ENCODE measurements at places on chromosomes 1 and 21. TPM values are rescaled to one million over a fixed set of nuclear protein-coding genes. Genes with fewer than 3 reads are reported as not detected.

GRCh38 chr21:29091033-29091432 lies 17.6 kb upstream of the CCT8 start:
- DNase-seq = no peak

- DNase-seq = no peak
Measured at GRCh38 chr1:182215764-182216163, 154.3 kb upstream of the ZNF648 start.

DNA sequence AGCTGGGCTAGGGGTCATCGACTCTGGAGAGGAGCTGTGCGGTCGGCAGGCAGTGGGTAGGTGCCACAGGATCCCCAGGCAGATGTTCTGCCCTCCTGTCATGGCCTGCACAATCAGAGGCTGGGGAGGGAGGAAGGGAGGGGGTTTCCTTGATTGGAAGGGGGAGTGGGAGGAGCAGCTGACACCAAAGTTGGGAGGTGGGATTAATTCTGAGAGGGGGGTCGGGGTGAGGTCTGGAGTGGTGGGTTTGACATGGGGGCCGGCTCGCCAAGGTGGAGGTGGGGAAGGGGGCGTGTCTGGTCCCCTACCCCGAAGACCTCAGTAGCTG lies 651 bp upstream of the HPCA start:
- no peak for DNase-seq

- no peak for DNase-seq
Measured at GRCh38 chr21:45470087-45470515, 65.1 kb downstream of the COL18A1 start.

DNA sequence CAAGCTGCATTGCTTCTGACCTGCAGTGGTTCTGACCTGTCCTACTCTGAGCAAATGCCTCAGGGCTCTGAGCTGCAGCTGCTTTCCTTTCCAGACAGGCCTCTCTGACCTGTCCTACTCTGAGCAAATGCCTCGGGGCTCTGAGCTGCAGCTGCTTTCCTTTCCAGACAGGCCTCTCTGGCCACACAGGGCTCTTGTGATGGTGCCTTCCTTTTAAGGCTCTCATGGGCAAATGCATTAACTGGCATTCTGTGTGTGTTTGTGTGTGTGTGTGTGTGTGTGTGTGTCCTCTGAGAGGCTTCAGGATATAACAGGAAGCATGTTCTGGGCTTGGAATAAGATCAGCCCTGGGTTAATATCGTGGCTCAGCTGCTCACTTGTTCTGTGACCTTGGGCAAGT lies 131.3 kb downstream of the NTPCR start:
- no peak for DNase-seq

DNA sequence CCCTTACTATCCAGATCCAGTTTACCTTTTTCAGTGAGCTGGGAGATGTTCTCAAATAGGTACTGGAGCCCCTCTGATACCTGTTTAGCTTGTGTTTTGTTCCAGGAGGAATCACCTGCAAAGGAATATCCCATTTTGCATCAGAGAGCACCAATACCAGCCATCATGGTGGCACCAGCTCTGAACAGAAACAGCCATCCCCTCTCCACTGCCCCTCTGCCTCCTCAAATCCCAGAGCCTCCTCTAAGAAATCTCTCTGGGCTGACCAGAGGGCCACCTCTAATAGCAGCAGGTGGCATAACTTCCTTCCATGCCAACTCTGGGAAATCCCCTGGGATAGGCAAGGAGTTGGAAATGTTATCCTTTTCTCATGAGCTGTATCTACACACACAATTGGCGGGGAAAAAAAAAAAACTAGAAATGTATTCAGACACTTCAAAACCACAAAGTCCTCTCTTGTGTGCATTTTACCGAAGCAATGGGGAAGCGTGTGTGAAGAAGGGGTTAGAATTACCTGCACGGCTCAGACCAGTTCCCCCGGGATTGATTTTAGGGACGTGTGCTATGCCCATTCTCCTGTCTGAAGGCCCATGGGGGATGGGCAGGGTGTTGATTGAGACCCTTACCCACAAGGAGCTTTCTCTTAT lies 2.4 kb downstream of the PGLYRP4 start:
- no peak for DNase-seq

Gene RGSL1
- not detected for total RNA-seq

DNA sequence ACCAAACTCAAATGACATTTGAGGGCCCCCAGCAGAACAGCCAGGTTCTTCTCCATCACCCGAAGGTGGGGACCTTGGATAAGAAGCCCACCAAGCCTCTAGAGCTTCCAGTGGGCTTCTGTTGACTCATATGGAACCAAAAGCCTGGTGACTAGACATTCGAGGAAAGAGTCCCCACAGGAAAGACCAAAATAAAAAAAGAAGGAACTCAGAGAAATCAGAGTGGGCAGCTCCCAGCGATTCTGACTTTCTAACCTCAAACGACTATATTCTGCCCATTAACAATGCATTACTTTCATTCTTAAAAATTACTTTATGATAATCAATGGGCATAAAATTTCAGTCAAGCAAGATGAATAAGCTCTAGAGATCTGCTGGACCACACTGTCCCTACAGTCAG lies 9.6 kb upstream of the CHIT1 start:
- no peak for DNase-seq

Gene PLA2G2F
- total RNA-seq = not detected

DNA sequence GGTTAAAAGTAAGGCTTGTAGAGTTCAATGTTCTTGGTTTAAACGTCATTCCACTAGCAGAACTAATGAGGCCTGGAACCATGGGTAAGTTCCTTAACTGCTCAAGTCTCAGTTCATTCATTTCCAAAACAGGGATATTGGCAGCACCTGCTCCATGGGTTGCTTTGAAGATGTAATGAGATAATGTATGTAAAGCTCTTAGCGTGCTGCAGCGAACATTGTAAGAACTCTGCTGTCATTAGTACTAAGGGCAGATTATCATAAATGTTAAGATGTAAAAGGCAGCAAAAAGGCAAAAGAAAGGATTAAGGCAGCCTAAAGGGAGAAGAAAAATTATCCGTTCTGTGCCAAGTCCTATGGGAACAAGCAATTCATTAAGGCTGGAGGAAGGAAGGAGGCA lies 129.1 kb upstream of the NGF start:
- DNase-seq = no peak

GRCh38 chr21:45747233-45747766 lies 103.8 kb downstream of the PCBP3 start:
- DNase-seq = no peak

DNA sequence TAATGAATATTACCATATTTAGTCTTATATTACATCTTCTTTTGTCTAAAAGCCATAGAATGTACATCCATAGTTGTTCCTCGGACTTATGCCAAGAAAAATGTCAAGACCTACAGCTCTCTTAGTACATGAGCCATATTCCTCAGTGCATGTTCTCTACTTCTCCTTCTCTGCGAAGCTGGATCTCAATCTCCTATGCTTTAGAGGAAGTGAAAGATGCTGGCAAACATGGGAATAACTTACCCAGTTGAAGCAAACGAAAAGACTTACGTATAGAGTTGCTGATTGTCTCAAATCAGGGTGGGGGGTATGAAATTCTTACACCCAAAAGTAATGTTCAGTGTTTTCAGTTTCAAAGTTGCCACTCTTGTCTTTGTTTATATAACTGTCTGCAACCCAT lies 32.7 kb downstream of the OR13G1 start:
- no peak for DNase-seq

Gene CFAP141
- not detected for total RNA-seq

DNA sequence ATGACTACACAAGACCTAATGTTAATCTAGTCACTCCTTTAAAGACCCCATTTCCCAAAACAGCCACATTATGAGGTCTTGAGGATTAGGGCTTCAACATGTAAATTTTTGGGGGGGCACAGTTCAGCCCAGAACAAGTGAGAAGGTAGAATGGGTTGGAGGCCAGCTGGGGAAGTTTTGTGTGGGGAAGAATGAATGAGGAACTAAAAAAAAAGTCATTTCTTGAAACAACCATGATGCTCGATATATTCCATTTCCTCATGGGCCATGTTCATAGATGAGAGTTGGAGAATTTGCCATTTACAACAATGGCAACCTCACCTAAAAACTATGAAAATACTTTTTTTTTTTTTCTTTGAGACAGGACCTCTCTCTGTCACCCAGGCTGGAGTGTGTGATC lies 14.5 kb downstream of the NLRP3 start:
- no peak for DNase-seq

DNA sequence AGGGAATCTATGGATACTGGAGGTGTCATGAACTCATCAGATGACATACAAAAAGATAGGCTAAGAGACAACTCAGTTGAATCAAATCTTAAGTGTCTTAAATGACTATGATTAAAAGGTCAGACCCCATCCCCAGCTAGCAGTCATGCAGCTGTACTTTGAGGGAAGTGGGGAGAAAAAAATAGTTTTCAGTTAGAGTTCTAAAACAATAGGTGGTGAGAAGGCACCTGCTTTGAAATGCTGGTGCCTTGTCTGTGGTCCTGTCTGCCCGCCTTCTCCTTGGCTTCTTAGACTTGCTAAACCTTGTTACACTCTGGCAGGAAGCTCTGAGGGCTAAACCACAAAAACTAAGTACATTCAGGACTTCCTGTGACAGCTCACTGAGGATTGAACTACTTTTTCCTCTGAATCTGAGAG lies 15.3 kb downstream of the CD2 start:
- DNase-seq = peak; percentile 77

GRCh38 chr1:36570006-36570405 lies 87.3 kb upstream of the CSF3R start:
- DNase-seq = no peak

- no peak for DNase-seq
Measured at GRCh38 chr1:82299056-82299455, 498.3 kb downstream of the ADGRL2 start.

Gene RBM11
- total RNA-seq = 0.66 TPM

DNA sequence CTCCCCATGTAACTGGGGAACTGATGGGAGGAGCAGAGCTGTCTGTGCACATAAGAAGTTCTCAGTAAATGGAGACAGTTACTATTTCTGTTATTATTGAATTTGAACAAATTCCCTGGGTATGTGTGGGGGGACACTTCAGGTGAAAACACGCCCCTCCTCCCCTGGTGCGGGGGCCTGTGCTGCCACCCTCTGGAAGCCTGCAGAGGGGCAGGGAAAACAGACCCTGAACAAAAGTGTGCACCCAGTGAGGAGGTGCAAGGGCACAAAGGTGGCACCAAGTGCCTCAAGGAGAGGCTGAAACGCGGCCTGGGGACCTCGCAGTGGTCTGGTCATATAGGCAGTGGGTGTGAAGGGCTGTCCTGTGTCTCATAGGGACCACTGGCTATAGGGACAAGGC lies 18.2 kb upstream of the NADK start:
- no peak for DNase-seq

DNA sequence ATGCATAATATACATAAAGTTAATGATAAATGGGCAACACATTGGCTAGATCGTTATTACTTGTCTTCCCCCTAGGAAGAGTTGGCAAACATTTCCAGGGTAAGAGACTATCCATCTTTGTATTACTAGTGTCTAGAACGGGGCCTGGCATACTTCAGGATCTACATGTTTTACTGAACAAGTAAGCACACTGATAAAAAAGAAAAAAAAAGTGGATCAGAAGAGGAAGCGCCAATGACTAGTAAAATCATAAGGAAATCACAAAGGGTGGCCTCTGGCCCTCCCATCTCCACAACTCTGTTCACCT lies 482 bp downstream of the TM2D1 start:
- DNase-seq = no peak

GRCh38 chr1:96660051-96660450 lies 61.5 kb upstream of the PTBP2 start:
- no peak for DNase-seq

Gene S100A3
- total RNA-seq = not detected

Gene OLFML3
- 0.10 TPM for total RNA-seq

- peak; percentile 26 for DNase-seq
Measured at GRCh38 chr1:200971955-200972711, 51.4 kb downstream of the KIF21B start.

- no peak for DNase-seq
Measured at GRCh38 chr21:42254651-42255601, 36.0 kb downstream of the ABCG1 start.

DNA sequence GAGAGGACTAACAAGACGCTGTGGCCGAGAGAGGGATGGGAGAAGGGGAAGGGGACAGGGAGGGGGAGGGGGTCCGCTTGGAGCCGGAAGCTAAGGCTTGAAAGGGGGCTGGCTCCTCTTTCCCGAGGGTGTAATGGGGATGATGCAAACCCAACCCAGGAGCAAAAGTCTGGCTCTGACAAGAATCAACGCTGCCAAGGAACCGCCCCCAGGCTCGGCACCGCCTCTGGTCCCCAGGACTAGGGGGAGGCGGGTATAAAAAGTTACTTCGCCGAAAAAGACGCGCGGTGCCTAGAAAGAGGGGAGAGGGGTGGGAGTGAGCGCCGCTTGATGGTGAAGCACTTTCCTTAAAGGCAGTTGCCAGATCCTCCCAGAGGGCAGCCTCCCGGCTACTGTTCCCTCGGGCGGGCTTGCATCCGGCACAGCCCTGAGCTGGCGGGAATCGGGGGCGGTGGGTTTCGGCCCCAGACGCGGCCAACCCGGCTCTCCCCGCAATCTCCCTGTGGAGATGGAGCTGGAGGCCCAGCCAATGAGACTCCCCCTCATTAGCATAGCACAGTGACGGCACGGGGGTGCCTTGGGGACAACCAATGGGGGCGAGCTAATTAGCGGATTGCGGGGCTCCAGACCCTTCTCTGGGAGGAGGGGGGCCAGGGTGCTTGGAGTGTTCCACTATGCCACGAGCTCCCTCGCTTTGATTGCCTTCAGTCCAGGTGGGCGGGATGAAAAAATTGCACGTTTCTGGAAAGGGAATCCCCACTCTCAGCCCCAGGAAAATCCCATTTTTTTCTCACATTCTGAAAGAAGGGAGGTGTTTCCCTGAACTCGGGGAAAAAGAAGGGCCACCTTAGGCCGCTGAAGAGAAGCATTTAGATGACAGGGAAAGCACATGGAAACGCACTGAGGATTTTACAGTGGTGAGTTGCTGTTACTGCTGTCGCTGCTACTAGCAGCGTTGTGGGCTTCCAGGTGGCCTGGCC lies at the start of gene KCNT2:
TSS of gene KCNT2 (minus strand) at position 51 of the 980 bp plus-strand sequence. CDS start 131 bp downstream, outside the sequence.
- DNase-seq = no peak

Gene METTL13
- 56.5 TPM for total RNA-seq

Gene GLIS1
- total RNA-seq = not detected

DNA sequence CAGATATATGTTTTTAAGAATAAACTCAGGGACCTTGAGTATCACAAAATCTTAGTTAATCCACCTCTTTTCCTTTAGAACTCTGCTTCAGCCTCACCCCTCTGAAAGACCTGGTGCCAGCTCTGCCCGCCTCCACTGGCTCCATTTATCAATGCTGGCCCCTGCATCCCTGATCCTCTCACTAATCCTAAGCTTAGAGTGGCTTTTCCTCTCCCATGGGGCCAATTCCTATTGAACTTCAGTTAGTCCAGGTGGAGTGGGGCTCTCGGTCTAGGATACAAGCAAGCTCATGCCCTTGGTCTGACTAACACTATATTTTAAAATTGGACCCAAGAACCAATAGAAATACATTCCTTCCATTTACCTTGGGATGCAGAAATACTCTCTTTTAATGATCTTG lies 87.0 kb downstream of the RGS7 start:
- no peak for DNase-seq

DNA sequence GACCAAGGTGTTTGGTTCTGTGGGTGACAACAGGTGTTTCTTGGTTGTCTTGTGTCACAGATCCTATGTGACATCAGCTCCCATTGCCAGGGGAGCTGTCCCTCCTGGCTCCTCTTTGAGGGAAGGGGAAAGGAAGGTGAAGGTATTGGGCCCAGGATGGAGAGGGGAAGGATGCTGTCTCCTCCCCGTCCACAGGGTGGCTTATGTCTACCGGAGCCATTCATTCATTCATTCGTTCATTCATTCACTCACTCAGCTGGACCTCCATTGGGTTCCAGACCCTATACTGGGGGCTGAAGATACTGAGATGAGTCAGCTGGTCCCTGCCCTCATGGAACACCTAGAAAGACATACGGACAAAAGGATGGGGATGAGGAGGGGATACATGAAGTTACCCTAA lies 38.9 kb downstream of the EPHB2 start:
- DNase-seq = no peak

GRCh38 chr1:67752306-67752705 lies 67.3 kb downstream of the GADD45A start:
- no peak for DNase-seq

All from activated T-helper 1 cell treated with anti-CD3 and anti-CD28 coated beads, Interleukin-12 subunit alpha, Interleukin-12 subunit beta, Interleukin-2, Interleukin-4 antibody, amounts not matched to agents 30 ng/mL and 10 ng/mL and 1 ng/mL, durations not matched to agents 14 hours and 24 hours and 36 hours (primary cell).